ENCODE measurements at places on chromosomes 2 and 18. TPM values are rescaled to one million over a fixed set of nuclear protein-coding genes. Genes with fewer than 3 reads are reported as not detected.

PARD6G gene
- 0.42 TPM for total RNA-seq

GRCh38 chr2:147538088-147538487 lies 306.7 kb upstream of the ACVR2A start:
- no peak for DNase-seq

GRCh38 chr2:190270298-190270697 lies 49.3 kb downstream of the HIBCH start:
- DNase-seq, result no peak

DNA sequence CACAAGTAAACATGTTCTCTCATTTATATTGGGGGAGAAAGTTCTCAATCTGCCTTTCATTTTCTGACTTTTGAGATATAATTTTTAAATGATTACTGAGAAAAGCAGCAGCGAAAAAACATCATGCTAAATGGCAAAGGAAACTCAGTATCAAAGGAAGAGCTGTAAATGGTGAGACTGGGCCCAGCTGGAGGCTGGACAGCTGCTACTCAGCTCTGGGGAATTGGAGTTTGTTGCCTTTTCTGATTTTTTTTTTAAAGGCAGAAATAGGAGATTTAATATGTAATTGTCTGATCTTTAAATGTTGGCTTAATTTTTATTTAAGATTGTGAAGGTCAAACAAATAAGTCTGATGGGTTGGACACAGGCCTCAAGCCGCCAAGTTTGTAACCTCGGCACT lies 137.1 kb upstream of the TACR1 start:
- no peak for DNase-seq

DNA sequence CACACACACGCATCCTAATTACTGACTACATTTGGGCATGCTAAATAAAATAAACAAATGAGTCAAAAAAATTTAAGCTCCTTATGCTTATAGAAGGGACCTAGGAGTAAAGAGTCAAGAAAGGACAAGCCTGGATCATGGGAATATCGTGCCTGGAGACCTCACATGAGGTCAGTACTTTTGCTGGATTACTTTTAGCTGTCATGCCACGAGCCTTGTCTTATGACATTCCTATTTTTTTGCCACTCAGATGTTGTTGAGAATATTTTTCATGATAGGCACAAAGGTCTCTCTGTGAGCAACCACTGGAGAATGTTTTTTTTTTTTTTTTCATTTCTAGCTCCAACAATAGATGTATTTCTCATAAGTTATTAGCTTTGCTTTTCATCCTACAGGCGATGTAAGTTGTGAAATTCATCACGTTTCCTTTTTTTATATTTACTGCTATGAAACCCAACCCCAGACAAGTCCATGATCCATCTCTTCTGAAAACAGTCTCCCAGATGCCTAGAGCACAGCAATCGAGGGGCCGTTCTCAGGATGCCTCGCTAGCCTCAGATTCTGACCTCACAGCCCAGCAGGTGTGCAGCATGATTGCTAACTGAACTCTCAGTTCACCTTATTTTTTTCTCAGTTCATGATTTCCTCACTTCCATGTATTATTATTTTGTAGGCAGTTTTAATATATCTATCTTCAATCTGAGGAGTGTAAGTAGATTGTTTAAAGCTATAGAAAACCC lies 464.5 kb downstream of the IRS1 start:
- no peak for DNase-seq
